Right kidney (tissue), 9 donors: ENCODE measurements at places on chromosomes 11 and 22.

DNA sequence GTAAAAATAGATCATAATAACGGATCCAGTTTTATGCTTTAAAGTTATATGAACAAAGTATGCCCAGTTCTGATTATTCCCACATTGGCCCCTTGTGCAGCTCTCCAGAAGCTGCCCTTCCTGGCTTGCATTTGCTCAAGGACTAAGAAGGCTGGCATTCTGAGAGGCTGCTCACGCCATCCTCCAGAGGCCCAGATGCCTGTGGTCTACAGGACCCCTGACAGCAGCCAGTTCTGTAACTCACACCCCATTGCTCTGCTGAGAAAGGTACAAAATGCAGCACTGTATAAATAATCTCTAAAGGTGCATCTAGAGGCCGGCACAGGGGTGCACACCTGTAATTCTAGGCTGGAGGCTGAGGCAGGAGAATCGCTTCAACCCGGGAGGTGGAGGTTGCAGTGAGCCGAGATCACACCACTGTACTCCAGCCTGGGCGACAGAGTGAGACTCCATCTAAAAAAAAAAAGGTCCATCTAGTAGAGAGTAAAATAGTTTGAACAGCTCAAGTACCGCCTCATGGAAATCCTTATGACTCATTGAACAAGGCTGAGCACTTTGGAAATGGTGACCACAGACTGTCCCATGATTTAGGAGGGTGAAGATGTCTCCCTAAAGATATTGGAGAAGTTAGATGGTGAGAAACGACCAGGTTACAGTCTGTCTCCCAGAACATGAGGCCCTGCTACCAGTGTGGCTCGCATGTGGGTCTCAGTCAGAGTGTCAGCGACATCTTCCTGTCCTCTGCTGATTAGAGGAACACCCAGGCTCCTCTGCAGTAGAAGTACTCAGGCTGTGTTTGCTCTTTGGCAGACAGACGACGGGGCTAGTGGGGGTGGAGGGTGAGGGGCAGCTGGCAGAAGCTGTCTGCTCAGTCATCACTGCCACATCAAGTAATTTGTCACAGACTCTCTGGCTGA is 56.3 kb downstream of the KREMEN1 start:
- DNase-seq = no peak

GRCh38 chr22:49334976-49335375 is 492.7 kb downstream of the BRD1 start:
- DNase-seq = no peak

DNA sequence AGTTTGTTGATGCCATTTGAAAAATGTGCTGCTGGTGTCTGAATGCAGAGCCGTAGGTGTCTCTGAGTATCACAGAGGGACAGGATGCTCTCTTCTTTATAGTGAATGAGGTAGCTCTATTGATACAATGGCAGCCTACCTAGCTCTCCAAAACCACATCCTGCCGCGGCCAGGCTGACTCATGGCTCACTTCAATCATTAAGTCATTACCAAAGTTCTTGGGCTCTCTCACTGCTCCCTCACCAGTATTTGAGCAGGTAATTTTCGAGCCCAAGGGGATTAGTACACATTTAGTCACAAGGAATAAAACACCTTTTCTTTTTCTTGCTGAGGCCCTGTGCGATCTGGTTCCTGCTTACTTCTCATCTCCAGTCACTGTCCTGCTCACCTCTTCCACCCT is 509.0 kb upstream of the LARGE1 start:
- no peak for DNase-seq

GRCh38 chr11:87173185-87174039 is 135.7 kb downstream of the TMEM135 start:
- no peak for DNase-seq

DNA sequence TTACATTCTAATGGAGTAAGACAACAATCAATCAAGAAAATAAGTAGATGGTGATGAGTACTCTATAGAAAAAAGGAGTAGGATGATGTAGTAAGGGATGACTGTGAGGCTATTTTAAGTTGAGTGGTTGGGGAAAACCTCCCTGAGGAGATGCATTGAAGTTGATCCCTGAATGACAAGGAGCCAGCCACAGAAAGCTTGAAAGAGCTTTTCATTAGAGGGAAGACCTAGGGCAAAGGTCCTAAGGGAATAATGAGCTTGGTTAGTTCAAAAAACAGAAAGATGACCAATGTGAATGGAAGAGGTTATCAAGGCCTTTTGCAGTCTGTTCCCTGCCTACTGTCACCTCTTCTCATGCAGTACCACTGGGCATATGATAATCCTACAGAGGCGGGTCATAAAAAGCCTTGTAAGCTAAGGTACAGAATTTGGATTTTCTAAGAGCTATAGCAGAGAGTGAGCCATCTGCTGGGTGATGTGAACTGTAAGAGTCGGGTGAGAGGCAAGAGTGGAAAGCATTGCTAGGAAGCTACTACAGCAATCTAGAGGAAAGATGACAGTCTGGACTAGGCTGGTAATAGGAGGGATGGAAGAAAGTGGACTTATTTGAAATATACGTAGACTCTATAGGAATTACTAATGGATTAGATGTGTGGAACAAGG is 3.1 kb downstream of the PPP2R1B start:
- no peak for DNase-seq

DNA sequence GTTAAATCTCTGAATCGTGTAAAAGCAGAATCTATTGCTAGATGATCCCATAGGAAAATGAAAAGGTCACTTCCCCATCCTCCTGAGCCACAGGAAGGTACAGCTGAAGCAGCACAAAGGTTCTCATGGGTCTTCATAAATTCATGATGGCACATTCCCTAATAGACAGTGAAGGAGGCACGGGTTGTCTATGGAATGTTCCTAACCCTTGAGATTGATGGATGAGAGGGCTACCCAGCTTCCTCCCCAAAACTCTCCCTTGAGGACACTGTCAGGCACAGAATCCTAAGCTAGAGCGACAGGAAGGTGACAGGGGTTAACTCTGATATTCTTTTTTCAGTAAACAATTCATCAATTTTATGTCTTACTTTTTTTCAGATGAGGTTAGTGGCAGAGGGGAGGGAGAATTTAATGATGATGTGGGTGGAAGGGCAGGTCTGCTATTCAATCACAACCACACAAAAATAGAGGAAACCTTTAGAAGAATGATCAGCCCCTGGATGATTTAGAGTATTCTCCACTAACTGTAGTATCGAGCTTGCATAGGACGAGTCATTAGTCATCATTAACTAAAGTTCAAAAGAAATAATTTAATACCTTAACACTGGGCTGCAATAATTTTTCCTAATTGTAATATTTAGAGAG is 33.1 kb downstream of the SEZ6L start:
- no peak for DNase-seq

- no peak for DNase-seq
Observed at GRCh38 chr22:48979482-48979881, 848.2 kb downstream of the BRD1 start.
